Thoracic aorta (tissue), 2 donors: ENCODE measurements at places on chromosomes 4 and X.

GRCh38 chr4:8427761-8428287 is 12.7 kb downstream of the ACOX3 start:
- DNase-seq = peak; percentile 21

GRCh38 chr4:8847764-8848163 is 23.9 kb downstream of the HMX1 start:
- DNase-seq = no peak

GRCh38 chrX:145729635-145730034 is 88.0 kb upstream of the SLITRK2 start:
- DNase-seq = no peak

DNA sequence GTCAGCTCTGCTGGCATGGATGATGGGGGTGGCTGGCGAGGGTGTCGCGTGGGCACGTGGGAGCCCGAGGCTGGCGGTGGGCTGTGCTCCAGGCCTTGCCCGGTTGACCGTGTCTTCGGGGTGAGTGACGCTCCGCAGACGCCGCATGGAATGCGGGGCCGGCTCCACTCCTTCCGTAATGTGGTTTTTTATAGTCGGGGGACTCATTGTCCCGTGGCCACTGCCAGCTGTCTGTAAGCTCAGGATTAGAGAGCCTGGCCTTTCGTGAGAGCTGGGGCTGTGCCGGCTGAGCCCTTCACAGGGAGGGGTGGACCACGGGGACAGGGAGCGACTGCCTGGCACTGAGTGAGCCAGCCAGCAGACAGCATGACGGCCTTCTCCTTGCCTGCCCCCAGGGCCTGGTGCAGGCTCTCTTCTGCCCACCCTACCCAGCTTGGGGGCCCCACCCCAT is 20.4 kb downstream of the DOK7 start:
- peak; percentile 77 for DNase-seq

DNA sequence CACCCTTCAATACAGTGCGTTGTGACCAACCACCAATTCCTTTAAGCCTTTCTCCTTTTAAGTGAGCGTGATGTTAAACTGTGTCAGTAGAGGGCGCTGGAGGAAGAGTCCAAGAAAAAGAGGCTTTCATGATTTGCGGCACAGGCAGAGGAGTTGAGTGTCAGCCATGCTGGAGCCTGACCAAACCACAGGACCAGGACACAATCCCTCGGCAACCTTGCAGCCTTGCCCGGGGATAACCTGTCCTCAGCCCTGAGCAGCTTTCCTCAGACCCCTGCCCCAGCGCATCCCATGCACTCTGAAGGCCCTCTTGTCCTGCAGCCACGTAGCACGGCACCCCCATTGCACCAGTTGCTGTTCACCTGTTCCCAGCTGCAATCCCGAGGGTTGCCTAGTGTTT is 53.5 kb upstream of the SMIM31 start:
- DNase-seq = no peak

GRCh38 chr4:28176942-28177341 is 1316.3 kb downstream of the STIM2 start:
- DNase-seq = no peak

DNA sequence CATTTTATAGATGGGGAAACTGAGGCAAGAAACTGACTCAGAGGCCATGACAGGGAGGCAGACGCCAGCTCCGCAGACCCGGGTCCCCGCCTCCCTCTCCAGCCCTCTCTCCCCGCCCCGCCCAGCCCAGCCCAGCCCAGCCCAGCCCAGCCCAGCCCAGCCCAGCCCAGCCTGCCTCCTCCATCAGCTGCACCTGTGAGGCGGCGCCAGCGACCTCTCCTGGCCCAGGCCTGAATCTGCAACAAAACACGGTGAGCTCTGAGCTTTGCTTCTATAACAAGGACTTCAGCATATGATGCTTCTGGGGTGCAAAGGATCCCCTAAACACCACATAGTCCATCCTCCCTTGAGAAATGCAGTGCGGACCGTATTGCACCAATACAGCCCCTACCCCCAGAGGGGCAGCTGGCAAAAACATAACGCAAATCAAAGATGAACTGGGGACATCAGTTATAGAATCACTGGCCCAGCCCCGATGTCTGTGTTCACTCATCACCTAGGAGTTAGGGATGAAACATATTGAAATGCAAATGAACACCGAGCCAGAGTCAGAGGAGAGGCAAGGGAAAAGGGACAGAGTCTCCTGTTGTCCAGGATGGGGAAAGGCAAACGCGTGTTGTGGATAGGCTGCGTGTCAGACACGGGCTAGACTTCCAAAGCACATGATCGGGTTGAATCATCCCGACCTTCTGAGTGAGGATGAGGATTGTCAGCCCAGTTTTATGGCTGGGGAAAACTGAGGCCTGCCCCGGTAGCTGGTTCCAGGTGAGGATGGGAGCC is 216.1 kb upstream of the PSAPL1 start:
- no peak for DNase-seq

GRCh38 chrX:9745417-9746115 is 20.1 kb downstream of the GPR143 start:
- no peak for DNase-seq

DNA sequence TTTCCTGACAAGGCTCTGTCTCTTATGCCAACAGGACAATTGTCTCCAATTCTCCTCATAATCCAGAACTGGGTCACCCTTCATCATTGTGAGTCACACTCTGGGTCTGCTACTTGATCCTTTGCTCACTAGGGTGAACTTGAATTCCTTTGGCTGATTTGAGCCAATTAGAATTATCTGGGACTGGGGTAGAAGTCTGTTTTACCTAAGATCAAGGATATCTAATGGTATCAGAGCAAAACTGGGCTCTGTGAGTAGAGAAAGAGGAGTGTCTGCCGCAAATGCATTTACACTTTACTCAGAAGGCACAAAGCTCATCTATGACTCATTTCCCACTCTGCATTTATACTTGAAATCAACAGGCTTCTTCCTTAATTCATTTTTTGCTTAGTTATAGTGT is 72.6 kb downstream of the PITX2 start:
- no peak for DNase-seq

- no peak for DNase-seq
Observed at GRCh38 chr4:37243722-37244582, 591 bp upstream of the NWD2 start.

GRCh38 chrX:50495616-50496015 is 25.0 kb upstream of the DGKK start:
- no peak for DNase-seq

DNA sequence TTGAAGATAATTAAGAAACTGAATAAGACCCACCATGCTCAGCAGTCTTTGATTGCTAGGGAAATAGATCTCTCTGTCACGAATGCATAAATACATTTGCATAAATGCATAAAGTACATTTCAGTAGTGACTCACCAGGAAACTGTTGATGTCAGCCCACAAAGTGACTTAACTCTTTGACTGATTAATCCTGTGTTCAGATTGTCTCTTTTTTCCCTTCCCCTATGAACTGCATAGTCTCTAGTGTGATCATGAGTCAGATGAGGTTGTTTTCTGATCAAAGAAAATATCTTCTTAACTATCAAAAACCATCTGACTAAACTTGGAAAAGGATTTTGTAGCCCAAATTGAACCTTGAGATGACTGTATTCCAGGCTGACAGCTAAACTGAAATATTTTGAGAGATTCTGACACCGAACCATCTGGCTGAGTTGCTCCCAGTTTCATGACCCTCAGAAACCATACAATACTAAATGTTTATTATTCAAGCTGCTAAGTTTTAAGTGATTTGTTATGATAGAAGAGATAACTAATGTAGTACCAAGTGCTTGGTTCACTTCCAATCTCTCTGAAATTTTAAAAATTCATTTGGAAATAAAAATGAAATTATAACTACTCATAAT is 1381.5 kb upstream of the AGA start:
- no peak for DNase-seq

DNA sequence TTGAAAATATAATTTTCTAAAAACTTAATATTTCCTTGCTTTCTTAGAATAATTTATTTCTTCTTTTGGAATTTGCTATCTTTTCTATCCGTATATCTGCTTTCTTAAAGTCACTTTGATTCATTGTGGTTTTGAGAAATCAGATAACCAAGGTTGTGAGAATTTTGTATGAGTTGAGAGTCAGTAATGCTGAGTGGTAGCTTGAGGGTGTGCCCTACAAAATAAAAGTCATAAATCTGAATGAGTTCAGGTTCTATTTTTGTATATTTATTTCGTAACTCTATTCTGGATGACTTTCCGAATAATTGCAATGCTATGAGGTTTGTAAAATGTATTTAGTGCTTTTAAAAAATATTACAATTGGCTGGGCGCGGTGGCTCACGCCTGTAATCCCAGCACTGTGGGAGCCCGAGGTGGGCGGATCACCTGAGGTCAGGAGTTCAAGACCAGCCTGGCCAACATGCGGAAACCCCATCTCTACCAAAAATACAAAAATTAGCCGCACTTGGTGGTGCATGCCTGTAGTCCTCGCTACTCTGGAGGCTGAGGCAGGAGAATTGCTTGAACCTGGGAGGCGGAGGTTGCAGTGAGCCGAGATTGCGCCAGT is 8.9 kb downstream of the COPS4 start:
- no peak for DNase-seq

DNA sequence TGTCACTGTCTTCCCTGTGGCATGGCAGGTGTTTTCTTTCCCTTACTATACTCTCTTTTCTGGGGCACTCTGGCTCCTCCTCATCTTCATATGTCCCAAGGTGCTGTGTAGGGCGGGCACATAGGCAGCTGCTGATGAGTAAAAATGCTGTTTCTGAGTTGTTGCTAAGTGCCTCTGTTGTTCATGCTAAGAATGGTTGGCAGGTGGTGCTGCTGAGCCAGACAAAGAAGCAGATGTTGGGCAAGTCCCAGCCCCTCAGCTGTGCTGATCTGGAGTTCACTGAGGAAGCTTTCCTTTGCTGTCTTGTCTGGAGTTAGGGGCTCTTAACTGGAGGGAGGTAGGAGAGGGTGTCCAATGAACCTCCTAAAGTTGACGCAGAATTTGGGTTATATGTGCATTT is 40.6 kb downstream of the HADH start:
- no peak for DNase-seq

- no peak for DNase-seq
Observed at GRCh38 chrX:33831211-33831610, 300.9 kb downstream of the FAM47A start.

DNA sequence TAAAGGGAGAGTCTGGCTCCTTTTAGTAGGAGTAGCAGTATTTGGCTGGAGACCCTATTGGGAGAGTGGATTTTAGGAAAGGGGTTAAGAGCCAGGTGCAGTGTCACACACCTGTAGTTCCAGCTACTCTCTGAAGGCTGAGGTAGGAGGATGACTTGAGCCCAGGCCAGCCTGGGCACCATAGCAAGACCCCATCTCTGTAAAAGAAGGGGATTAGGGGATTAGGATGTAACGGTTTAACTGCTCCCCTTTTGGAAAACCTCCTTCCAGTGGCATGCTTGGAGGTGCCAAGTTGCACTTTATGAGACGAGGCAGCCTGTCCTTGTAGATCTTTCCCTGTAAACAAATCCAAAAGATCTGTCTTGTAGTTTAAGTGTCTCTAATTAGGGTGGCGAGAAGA is 140.0 kb downstream of the KLHL8 start:
- no peak for DNase-seq

- DNase-seq = no peak
Observed at GRCh38 chr4:37431417-37431743, 186.8 kb downstream of the NWD2 start.
